D341Med (cell line): ENCODE measurements at places on chromosomes 5 and 9.

- peak; percentile 57 for DNase-seq
These were observed 244.1 kb downstream of the ADGRV1 start for GRCh38 chr5:90802474-90803317.

DNA sequence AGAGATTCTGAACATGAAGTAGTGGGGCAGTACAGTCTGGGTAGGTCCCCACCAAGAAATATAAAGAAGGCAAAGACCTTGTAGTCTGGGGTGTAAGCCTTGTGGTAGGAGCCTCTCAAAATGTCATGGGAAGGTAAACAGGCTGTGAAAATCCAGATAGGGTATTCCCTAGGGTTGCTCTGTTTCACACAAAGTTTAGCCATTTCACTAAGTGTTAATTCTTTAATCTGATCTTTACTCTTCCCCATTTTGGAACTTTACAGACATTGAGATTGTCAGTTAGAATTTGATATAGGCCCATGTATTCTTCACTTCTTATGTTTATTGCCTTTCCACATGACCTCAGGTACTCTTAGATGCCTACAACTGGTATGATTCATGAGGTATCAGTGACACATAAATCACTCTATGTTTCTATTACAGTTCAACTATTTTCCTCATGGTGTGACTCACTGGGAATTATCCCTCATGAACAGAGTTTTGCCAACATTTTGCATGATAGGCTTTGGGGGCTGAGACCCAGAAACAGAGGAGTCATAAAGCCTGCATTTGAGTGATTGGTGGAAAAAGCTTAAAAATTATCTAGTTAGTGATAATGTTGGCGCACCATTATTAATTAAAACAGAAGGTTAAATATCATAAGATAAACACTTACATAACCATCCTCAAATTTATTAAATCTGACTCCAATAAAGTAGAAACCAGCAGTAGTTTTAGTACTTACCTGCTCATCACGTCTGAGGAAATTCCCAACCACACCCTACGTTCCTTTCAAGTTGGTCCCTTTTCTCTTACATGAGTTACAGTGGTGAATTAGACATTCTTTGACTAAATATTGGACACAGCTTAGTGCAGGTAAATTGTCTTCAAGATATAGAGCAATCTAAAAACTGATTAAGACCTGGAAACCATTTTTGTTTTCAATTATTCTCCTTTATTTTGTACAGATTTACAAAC is 399.8 kb upstream of the MEF2C start:
- no peak for DNase-seq

DNA sequence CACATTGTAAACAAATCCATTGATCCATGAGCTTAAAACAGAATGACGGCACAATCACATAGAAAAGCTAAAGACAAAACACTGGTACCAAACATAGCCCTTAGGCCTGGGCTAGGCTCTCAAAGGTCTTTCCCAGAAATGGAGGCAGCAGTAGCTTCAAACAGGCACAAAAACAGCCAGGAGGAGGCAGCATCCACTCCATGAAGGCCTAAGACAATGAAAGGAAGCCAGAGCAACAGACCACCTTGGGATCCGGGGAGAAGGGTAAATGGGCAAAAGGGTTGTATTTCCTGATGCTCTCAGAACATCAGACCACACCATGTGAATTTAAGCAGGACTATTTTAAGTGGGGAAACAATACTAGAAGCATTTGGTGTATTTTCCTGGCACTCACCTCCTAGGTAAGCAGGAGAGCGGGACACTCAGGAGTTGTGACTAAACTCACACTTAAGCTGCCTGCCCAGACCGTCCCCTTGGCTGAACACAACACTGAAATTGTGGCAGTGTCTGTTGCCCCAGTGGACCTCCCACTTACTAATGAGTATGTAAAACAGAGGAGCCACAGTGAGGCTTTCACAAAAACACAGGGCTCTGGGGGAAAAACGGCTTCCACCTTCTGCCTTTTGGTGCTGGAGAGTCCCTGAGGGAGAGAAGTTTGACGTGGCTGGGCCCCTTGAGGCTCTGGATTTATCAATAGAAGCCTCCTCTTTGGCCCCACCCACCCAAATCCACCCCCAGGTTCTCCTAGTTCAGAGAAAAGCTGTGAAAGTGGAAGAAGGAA is 11.9 kb downstream of the GNPDA1 start:
- peak; percentile 47 for DNase-seq

DNA sequence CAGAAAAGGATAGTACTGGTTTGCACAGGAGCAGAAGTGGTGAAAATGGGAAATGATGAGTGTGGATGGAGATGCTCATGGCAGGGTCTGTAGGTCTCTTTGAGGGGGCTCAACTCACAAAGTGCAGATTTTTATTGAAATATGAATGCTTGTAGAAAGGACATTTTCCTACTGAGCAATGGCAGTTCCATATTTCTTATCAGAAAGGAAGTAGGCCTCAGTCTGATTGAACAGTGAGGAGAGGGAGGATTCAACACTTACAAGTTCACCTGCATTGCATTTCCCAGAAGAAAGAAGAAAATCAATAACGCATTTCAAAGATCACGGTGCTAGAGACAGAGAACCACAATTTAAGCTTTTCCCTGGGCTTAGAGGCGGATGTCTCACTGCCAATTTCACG is 49.2 kb downstream of the ANXA2R start:
- DNase-seq: no peak
